ENCODE measurements at places on chromosomes 4 and X.

DNA sequence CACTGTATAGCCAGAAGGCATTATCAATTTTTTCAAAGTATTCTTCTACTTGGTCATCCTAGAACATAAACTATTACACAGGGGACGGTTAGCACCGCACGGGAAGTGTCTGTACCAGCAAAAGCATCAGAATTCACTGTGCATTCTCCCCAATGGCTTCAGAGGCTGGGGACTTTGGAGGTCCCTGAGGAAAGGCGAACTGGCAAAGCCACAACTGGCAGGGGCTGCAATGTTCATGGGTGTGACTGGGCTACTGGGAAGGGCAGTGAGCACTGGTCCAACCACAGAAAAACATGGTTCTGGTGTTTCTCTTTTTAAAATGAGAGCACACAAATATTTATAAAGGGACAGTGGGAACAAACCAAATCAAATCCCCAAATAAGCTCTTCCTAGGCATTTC lies 83.5 kb downstream of the C4orf51 start:
- DNase-seq: no peak

GRCh38 chrX:71634366-71634765 lies 16.1 kb upstream of the CXCR3 start:
- DNase-seq: no peak

DNA sequence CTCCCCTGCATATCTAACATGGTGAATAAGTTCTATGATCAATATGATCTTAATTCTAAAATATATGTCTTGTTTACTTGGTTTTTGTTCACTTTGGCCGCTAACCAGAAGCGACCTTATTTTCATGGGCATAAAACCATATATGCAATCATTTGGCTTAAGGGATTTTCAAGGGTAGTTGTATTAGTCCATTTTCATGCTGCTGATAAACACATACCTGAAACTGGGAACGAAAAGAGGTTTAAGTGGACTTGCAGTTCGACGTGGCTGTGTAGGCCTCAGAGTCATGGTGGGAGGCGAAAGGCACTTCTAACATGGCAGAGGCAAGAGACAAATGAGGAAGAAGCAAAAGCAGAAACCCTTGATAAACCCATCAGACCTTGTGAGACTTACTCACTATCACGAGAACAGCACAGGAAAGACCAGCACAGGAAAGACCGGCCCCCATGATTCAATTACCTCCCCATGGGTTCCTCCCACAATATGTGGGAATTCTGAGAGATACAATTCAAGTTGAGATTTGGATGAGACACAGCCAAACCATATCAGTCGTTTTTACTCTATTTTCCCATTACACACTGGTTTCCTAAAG lies 114.3 kb upstream of the CPEB2 start:
- DNase-seq: no peak

- DNase-seq: no peak
These were observed 28.9 kb downstream of the CASP3 start for GRCh38 chr4:184620212-184620867.

DNA sequence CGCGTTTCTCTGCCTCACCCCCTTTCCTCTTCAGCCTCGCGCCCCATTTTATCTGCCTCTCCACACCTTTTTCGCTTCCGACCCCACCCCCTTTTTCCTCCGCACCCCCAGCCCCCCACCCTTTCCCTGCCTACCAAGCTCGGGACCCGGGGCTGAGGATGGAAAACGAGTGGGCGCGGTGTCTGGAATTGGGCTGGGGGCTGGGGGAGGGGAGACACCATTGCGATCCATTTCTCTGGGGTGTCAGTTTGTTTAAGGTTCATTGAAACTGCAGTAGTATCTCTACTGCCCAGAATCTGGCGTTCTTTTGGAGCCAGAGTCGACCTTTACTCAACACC lies 707 bp downstream of the SLC9A6 start:
- no peak for DNase-seq

DNA sequence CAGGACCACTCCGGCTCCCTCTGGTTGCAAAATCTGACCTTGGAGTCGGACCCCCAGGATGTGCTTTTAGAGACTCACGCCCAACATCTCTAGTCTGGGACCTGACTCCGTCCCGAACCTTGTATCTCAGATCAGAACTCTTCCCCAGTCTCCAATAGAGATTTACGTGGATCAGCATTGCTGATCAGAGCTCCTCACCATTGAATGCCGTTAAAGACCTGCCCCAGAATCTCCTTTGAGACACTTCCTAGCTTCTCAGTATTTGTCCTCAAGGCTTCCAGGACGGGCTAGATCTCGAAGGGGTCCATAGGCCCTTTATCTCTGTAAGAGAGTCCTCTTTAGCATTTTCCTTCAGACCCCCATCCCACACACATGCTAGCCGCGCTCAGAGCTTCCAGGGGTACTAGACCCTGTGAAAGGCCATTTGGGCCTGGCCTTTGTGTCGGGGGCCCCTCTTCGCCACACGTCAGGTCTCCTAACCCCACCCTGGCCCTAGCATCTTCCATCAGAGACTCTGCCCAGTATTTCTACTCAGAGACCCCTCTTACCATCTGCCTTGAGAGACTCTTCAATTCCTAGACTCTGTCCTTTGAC lies 662 bp downstream of the UBA1 start:
- DNase-seq: no peak

- no peak for DNase-seq
These were observed 878.5 kb downstream of the PCDH7 start for GRCh38 chr4:31598639-31599038.

GRCh38 chrX:47846040-47846439 lies 9.3 kb downstream of the ZNF81 start:
- no peak for DNase-seq

DNA sequence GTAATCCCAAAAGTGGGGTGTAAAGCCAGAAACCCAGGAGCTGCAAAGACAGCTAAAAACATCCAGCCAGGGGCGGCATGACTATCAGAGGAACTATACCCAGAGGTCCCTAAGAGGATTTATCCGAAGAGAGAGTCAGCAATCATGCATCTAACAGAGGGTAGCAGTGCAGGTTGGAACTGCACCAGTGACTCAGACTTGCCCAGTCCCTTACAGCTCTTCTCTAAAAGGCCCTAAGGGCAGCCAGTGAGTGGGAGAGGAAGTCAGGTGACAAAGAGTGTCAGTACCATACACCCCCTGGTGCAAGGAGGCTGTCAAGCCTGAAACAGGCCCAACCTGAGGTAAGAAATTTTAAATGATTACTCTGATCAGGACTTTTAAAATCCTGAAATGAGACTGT lies 88.1 kb downstream of the CAMK2D start:
- no peak for DNase-seq

GRCh38 chr4:82352118-82352824 lies 21.5 kb downstream of the HNRNPD start:
- no peak for DNase-seq

DNA sequence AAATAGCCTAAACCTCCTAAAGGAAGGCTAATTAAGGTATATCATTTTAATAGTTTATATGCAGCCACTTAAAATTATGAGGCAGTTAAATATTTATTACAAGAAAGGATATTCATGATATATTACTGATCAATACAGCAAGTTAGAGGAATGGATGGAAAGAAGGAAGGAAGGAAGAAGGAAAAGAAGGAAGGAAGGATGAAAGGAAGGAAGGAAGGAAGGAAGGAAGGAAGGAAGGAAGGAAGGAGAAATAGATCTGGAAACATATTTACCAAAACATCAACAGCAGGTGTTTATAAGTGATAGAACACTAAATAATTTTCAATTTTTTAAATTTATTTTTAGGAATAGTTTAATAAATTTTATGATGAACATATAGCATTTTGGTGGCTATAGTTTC lies 17.5 kb downstream of the SLC7A11 start:
- DNase-seq: no peak

DNA sequence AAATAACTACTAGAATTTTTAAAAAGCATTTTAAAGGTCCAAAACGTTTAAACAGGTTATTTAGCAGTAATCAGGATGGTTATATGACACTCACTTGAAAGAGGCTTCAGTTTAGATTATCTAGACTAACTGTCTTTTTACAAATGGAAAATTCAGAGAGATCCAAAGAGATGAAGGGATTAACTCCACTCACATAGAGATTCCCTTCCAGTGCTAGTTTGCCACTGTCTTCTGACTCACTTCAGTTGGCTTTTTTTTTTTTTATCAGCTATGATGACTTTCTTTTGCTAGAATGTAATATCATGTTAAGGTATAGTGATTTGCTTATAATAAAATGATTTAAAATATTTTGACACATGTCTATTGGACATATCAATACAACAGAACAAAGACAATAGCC lies 43.8 kb downstream of the GALNT7 start:
- DNase-seq: no peak

GRCh38 chr4:86015412-86016350 lies 344.2 kb downstream of the MAPK10 start:
- DNase-seq: no peak

GRCh38 chr4:101801958-101802357 lies 11.4 kb downstream of the BANK1 start:
- DNase-seq: no peak

- no peak for DNase-seq
These were observed 163.2 kb downstream of the PRKX start for GRCh38 chrX:3550160-3550751.

GRCh38 chrX:106862972-106863688 lies 40.0 kb downstream of the RIPPLY1 start:
- no peak for DNase-seq

GRCh38 chr4:53956053-53956452 lies 108.4 kb downstream of the CHIC2 start:
- DNase-seq: no peak

DNA sequence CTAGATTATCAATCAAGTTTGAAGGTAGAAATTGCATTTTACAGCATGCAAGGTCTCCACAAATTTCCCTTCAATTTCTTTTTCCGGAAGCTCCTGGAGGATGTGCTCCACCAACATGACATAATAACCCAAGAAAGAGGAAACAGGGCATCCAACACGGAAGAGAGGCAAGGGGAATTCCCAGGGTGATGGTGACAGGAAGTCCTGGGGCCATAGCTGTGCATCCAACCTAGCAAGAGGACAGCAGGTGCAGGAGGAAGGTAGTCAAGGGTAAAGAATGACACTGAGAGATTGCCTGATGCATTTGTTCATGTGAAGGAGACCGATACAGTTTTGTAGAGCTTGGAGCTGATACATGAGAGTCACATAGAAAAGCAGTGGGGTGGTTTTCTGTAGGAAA lies 115.7 kb upstream of the LSM6 start:
- DNase-seq: no peak

- no peak for DNase-seq
These were observed 27.0 kb upstream of the FAM47B start for GRCh38 chrX:34915463-34916225.

DNA sequence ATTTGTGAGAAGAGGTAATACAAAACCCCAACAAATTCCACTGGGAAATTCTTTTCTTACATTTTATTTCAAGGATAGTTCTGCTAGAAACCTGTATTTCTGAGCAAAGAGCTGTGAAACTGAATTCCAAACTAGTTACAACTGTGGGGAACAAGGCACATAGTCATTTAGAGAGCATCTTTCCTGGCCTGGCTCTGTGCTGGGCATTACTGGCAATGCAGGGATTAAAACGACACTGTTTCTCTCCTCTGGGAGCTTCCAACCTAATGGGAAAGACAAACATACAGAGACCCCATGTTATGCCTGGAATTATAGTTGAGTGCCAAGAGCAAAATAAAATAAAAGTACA lies 36.5 kb downstream of the SUPT20HL1 start:
- DNase-seq: no peak

- DNase-seq: no peak
These were observed 106.8 kb upstream of the CBLL2 start for GRCh38 chrX:22165732-22166457.

- DNase-seq: no peak
These were observed 27.6 kb upstream of the MSX1 start for GRCh38 chr4:4831825-4832224.

DNA sequence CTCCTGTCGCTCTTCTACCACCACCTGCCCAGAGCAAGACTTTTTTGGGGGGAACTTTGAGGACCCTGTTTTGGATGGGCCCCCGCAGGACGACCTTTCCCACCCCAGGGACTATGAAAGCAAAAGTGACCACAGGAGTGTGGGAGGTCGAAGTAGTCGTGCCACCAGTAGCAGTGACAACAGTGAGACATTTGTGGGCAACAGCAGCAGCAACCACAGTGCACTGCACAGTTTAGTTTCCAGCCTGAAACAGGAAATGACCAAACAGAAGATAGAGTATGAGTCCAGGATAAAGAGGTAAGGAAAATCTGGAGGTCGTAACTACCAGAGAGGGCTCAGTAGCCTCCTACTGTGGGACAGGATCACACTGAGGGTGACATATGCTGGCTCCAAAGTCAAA lies 364.5 kb downstream of the MAPK10 start:
- no peak for DNase-seq

GRCh38 chr4:133151341-133151690 lies 2.2 kb downstream of the PCDH10 start:
- DNase-seq: no peak

DNA sequence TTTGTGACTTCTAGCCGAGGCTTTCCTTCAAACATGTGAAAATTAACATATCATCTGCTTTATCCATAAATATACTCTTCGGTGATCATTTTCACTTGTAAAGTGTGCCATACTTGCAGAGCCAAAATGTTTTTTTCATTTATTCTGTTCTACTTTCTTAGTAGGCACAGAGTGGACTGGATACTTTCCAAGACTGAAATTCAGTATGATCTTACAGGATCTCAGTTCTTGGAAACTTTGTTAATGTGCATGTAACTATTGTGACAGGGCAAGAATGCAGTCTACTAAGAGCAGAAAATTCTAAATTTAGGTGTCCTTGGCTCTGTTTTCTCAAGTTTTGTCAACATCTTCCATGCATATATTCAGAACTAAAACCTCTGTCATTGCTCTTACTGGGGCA lies 284.9 kb downstream of the TEX13A start:
- no peak for DNase-seq

GRCh38 chr4:102429553-102429952 lies 71.6 kb upstream of the NFKB1 start:
- no peak for DNase-seq

DNA sequence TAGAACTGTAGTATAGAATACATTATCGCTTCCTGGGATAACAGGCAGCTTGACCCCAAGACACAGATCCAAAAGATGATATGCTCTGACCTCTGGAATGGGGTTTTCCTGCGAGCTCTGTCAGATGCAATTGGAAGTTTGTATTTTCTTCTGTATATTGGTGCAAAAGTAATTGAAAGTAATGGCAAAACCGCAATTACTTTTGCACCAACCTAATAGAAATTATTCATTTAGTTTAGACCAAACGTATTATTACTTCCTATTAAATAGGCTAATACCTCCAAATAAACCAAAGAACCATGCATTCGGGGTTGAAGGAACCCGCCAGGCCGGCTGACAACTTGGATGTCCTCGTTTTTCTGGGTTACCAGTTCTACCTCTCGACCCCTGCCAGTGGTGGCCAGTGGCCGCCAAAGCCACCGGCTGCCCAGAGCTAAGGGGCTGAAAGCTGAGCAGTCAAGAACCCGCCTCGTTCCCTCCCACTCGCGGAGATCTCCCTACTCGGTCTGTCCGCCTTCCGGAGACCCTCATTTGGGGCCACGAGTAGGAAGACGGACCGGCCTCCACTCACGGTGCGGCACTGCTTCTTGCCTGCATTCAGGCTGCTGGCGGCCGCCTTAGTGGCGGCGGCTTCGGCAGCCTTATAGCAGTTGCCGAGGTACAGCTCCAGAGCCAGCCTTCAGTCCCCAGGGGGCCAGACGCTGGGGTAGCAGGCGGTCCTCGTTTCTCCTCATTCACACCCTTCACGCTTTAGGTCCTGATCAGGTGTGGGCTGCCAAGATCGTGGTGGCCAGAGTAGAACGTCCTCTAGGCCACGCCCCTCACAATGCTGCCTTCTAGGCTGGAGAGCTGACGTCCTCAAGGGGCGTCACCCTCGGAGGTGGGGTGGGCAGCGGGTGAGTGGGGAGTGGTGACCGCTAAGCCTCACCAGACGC lies 121.9 kb downstream of the RBMX2 start:
- DNase-seq: no peak

GRCh38 chr4:54006755-54007154 lies 57.6 kb downstream of the CHIC2 start:
- DNase-seq: no peak
